PC-9 (cell line): ENCODE measurements at places on chromosomes 1 and 21.

DNA sequence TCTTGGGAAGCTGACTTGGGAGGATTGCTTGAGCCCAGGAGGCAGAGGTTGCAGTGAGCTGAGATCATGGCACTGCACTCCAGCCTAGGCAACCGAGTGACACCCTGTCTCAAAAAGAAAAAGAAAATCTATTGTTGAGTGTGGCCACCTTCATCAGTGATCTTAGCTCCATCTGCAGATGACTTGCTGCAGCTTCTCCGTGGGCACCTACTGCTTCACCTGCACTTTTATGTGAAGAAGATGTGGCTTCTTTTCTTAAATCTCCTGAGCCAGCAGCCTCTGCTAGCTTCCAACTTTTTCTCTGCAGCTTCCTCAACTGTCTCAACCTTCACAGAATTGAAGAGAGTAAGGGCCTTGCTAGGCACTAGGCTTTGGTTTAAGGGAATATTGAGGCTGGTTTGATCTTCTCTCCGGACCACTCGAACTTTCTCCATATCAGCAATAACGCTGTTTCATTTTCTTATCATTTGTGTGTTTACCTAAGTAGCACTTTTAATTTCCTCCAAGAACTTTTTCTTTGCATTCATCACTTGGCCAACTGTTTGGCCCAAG, 28.0 kb downstream of the AGPAT3 start:
- no peak for DNase-seq

- DNase-seq = no peak
Measured at GRCh38 chr21:14581902-14582457, 35.9 kb upstream of the SAMSN1 start.

- no peak for DNase-seq
Measured at GRCh38 chr1:156667968-156668709, 9.1 kb downstream of the NES start.

GRCh38 chr1:5847013-5847659, 145.1 kb downstream of the NPHP4 start:
- no peak for DNase-seq

DNA sequence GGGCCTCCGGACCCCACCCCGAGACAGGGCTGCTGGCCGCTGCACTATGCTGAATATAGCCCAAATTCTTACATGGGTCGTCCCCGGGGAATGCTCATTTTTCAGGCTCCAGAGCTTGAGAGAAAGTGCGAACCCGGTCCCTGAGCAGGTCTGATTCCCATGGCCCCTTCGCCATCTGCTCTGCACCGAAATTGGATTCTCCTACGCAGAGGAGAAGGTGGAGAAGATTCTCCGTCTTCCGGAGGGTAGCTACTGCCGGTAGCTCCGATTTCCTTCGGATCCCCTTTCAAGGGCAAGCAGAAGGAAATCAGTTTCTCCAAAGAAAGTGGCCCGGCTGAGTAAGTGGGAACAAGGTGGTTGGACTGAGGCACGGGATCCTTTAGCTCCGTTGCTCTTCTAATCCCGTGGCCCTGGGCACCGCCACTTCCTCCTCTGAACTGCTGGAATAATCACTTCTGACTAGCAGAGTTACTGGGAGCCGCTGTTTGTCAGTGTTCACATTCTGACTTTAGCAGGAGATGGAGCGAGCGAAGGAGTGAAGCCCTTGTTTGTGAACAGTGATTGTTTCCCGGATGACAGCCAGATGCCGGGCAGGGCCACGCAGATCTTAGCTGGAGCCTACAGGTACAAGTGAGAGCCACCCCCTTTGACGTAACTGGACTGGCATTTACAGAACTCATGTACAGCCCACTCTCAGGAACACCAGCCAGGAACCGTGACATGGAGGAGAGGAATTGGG, 1.1 kb upstream of the ZNF496 start:
- no peak for DNase-seq

DNA sequence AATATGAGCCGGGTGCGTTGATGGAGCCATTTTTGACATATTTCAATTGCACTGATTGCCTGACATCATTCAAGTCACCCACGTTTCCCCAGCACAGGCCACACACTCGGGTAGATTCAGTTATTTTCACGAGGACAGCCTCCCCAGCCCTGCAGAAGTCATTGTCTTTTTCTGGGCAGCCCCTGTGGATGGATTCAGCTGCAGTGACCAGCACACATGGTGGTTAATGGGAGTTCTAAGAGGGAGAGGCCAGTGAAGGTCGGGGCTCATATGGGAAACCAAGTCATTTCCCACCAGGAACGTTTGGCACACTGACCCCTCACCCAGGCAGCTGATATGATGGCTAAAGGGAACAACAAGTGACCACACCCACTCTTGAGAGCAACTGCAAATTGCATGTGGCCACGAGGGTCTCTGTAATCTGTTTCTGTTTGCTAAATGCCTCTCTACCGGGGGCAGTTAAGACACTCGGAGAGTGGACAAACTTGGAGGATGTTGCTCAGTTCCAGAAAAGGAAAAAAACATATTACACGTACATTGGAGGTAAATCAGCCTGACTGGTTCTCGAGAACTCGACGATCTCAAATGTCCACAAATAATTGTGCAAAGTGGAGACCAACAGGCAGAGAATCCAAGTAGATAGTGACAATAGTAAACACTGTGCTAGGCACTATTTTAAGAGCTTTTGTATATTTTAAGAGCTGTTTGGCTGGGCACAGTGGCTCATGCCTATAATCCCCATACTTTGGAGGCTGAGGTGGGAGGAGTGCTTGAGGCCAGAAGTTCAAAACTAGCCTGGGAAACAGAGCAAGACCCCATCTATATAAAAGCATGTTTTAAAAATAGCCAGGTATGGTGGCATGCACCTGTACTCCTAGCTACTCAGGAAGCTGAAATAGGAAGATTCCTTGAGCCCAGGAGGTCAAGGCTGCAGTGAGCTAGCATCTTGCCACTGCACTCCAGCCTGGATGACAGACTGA, 167.2 kb upstream of the IRF2BP2 start:
- DNase-seq = no peak
